GM10248 (cell line): ENCODE measurements at places on chromosomes 7 and 10.
A peak's percentile ranks its signal among the peaks of the same experiment; 100 is the strongest.

- DNase-seq: no peak
Measured at GRCh38 chr10:62010366-62010765, 108.9 kb downstream of the ARID5B start.

DNA sequence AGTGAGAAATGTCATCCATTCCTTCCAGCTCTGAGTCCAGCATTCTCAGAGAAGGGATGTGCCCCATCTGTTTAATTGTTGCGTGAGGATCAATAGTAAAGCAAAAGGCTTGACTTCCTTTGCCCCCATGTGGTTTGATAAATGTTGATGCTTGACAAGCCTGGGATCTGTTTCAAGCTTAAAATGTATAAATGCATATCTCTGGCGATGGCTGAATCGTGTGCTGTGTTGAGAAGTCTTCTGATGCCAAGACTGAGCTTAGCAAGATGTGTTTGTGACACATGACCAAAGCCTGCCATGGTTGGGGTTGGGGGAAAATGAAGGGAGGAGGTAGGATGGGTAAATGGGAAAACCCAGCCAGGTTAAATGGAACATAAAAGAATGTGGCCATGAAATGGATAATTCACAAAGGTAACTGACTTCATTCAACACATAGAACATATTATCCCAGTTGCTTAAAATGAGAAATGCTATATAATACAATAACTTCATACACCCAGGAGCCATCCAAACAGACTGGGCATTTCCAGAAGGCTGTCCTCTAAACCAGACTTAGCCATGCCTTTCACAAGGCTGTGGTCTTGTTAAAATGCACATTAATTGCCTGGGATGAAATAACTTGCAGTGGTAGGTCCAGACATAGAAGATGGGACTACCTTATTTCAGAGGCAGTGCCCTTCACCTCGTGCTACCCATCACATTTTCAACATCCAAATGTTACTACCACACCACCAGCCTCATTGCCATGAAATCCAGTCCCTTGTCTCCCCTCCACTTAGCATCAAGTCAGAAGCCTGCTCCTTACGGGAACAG is 147.3 kb upstream of the PDE1C start:
- no peak for DNase-seq

GRCh38 chr10:75108684-75109458 is 2.6 kb upstream of the SAMD8 start:
- DNase-seq: no peak

DNA sequence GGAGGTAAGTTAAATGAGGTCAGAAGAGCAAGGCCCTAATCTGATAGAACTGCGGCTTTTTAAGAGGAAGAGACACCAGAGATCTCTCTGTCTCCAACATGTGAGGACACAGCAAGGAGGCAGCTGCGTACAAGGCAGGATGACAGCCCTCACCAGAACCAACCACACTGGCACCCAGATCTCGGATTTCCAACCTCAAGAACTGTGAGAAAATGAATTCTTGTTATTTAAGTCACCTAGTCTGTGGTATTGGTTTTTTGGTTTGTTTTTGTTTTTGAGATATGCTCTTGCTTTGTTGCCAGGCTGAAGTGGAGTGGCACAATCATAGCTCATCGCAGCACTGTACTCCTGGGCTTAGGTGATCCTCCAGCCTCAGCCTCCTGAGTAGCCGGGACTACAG is 127.2 kb downstream of the DLG5 start:
- no peak for DNase-seq

DNA sequence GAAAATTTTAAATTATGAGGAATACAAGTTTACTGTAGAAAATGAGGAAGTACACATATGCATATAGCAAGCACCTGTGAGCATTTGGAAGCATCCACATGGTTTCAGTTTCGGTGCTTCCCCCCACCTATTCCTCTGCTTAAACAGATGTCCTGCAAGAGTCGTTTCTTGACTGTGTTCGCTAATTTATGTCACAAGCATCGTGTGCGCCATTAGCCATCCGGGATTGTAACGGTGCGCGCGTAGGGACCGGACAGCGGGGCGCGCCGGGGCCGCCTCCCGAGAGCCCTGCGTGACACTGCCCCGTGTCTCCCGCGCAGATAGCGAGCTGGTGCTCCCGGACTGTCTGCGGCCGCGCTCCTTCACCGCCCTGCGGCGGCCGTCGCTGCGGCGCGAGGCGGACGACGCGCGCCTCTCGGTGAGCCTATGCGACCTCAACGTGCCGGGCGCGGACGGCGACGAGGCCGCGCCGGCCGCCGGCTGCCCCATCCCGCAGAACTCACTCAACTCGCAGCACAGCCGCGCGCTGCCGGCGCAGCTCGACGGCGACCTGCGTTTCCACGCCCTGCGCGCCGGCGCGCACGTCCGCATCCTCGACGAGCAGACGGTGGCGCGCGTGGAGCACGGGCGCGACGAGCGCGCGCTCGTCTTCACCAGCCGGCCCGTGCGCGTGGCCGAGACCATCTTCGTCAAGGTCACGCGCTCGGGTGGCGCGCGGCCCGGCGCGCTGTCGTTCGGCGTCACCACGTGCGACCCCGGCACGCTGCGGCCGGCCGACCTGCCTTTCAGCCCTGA is 90.9 kb downstream of the NEURL1 start:
- DNase-seq: peak; percentile 66

GRCh38 chr10:16853201-16853600 is 36.0 kb upstream of the RSU1 start:
- no peak for DNase-seq

DNA sequence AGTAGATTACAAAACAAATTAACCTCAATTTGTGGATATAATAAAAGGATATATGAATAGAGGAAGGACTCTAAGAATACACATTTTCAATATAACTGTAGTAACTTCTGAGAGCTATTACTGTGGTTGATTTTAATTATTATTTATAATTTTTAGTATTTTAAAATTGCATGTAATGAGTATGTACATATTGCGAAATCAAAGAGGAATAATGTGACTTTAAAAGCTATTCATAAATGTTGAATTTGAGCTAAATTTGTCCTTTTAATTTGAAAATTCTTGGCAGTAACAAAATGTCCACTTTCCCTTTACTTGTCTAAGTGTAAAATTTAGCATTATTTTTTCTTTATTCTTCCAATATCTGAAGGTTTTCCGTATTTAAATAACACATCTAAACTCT is 750.6 kb upstream of the PCDH15 start:
- no peak for DNase-seq

DNA sequence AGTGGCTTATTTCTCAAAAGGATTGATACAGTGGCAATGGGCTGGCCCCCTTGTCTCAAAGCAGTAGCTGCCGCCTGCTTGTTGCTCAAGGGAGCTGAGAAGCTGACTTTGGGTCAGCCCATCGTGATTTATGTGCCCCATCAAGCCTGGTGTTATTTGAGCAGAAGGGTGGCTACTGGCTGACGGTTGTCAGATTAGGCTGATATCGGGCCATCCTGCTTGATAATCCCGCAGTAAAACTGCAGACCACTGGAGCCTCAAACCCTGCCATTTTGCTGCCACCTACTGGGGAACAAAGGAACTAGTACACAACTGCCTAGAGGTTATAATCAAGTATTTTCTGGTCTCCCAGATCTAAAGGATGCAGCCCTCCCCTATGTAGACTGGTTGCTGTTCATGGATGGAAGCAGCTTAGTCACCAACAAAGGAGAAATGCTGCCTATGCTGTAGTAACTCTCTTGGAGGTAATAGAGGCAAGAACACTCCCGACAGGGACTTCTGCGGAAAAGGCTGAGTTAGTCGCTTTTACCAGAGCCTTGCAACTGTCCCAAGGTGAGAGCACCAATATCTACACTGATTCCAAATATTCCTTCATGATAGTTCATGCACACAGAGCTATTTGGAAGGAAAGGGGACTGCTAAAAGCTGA is 65.9 kb upstream of the ZNF92 start:
- peak; percentile 58 for DNase-seq

- no peak for DNase-seq
Measured at GRCh38 chr7:127594490-127594889, 954 bp downstream of the FSCN3 start.

- no peak for DNase-seq
Measured at GRCh38 chr10:88676283-88677060, 12.2 kb downstream of the LIPF start.

DNA sequence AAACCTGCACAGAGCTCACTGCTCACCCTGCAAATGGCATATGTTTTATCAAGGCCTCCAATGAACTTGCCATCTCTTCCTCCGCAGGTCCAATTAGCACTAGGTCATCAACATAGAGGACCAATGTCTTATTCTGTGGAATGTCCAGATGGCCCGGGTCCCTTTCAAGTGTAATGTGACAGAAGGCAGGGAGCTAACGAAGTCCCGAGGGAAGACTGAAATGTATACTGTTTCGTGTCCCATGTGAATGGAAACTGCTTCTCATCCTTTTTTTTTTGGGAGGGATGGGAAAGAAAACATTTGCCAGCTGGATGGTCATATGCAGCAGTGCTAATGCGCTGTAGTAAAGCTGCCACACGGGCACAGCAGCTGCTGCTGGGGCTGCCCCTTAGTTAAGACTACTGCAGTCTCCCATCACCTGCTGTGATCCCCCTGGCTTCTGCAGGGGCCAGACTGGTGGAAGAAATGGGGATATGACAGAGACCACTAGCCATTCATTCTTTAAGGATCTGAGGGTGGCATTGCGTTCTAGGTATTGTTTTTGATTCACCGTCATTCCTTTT is 61.7 kb upstream of the CCNY start:
- no peak for DNase-seq

DNA sequence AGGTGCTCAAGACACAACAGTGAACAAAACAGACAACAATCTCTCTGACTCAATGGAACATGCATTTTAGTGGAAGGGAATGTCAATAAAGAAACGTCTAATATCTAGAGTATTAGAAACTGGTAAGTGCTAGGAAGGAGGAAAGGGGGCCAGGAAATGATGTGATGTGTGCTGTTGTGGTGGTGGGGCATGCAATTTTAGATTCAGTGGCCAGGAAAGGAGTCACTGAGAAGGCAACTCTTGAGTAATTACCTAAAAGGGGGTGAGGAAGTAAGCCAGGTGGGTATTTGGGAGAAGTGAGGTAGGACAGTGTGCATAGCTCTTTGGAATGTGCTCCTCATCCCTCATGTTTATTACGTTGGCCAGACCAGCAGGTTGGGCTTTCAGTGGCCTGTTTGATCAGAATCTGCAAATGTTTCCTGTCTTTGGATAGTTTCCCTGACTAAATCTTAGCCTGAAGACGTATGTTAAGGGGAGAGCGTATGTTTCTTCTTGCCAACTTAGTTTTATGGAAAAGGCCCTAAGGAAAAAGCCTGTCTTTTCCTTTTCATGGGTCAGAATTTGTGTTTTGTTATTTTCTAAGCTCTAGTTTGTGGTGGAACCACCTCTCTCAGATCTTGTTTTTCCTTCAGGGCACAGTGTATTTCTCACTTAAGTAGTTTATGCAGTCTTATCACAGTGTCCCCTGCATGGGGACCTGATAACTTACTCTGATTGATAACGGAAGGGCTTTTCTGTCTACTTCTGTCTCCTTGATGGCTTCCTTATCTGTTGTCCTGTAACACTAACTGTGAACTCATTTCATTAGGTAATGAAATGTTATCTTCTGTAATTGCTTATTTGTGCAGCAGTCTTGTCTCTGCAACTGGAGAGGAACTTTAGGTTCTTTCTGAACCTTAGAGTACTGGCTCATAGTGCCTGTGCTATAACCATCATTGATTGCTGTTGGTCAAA is 203.7 kb downstream of the AUTS2 start:
- no peak for DNase-seq
